ENCODE measurements at places on chromosomes 2 and 18.

DNA sequence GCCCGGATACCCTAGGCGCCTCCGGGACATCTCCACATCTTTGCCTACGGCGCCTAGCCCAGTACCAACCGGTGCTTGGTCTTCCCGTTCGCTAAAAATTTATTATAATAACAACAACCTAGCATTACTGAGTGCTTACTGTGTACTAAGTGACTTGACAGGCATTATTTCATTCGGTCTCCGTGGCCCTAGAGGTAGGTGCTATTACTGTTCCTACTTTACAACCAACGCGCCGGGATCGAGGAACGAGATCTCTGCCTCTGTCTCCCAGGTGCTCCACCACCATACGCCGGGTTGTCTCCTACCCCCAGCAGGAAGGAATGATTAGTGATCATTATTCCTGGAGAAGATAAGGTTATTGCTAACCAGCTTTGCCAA lies 657 bp upstream of the BIN1 start:
- no peak for DNase-seq

DNA sequence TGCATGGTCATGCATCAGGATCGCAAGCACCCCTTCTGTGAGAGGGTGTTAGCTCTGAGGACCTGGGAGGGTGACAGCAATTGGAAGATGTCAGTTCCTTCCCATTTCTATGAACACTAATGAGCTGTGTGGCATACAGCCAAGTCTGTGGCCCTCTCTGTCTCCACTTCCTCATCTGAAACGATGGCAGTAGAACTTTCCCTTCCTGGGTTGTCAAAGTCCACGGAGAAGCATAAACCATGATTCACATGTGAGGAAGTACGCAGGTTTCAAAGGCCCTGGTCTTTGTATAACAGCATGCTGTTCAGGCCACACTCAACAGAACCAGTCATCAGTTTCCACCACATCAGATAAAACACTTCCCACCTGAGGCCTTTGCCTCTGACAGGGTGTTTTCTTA lies 167.4 kb upstream of the RAB6C start:
- DNase-seq: no peak

- DNase-seq: no peak
These were observed 58.6 kb downstream of the NCK2 start for GRCh38 chr2:105803337-105803736.

DNA sequence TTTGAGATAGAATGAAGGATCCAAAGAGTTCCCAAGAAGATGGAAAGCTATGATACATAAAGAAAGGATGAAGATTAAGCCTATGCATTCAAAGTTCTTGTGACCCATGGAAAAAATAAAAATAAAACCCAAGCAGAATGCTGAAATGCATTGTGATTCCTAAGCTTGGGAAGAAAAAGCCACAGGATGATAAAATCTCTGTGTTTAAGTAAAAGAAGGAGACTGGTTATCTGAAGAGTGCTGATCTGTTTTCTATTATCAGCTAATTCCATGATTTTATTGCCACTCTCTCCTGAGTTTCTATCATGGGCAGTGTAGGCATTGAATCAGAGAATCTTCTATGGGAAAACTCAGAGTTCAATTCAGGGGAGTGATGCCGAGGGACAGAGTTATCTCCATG lies 103.1 kb upstream of the LTBP1 start:
- DNase-seq: no peak

- no peak for DNase-seq
These were observed 208.1 kb upstream of the KLHL14 start for GRCh38 chr18:32980896-32981295.

DNA sequence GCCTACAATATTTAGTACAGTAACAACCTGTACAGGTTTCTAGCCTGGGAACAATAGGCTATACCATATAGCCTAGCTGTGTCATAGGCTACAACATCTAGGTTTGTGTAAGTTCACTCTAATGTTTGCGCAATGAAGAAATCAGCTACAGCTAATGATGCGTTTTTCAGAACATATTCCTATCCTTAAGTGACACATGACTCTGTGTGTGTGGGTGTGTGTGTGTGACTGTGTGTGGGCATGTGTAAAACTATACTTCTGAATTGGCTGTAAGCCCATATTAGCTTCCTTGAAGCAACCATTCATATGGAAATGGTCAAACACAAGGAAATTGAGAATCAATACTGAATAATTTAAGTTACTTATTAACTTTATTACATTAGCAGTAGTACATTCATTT lies 120.8 kb upstream of the SULT1C3 start:
- DNase-seq: no peak

- DNase-seq: peak; percentile 78
These were observed 21.3 kb upstream of the ACKR3 start for GRCh38 chr2:236548179-236548921.

GRCh38 chr2:224956706-224957105 lies 85.6 kb downstream of the DOCK10 start:
- no peak for DNase-seq

DNA sequence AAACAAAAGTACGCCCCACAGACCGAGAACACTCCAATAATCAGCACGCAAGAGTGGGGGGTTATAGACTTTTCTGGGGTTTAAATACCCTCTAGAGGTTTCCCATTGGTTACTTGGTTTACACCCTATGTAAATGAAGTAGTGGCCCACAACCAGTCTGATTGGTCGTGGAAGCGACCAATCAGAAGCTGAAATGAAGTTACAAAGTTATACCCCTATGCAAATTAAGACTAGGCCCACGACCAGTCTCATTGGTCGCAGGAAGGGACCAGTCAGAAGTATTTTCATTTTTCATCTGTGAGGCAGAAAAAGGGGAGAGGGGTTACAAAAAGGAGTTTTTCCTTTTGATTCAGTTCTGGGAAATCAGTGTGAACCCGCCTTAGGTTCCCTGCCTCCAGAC lies 55.3 kb upstream of the YWHAQ start:
- no peak for DNase-seq

DNA sequence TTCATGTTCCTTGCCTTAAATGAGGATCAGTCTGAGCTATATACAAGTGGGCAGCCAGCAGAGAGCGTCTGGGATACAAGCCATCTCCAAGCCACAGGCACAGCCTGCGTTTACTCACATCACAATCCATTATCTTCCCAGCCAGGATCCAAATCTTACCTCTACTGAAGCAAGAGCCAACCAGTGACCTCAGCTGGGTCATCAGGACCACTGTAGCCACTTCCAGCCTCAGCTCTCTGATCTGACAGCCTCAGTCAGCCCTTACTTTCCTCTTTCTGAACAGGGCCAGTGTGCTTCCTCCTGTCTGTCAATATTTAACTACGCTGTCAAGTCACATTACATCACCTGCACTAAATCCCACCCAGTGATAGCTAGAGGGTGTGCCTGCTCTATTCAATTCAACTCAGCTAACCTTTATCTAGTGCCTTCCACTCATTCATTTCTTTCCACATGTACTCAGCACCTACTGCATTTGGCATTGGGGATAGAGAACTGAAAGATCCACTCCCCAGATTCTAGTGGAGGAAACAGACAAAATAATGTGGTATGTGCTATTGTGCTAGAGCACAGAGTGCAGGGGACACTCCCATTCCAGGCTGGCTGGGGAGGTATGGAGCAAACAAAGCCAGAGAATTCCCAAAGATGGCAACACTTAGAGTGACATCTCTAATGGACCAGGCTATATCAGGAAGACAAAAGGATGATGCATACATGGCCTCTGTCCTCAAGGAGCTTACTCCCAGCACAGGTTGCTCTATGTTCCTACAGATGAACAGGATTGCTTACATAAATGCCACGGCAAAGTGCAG lies 146.5 kb downstream of the NCKAP5 start:
- DNase-seq: peak; percentile 9

GRCh38 chr2:74755386-74755785 lies 78.5 kb upstream of the HK2 start:
- DNase-seq: no peak

DNA sequence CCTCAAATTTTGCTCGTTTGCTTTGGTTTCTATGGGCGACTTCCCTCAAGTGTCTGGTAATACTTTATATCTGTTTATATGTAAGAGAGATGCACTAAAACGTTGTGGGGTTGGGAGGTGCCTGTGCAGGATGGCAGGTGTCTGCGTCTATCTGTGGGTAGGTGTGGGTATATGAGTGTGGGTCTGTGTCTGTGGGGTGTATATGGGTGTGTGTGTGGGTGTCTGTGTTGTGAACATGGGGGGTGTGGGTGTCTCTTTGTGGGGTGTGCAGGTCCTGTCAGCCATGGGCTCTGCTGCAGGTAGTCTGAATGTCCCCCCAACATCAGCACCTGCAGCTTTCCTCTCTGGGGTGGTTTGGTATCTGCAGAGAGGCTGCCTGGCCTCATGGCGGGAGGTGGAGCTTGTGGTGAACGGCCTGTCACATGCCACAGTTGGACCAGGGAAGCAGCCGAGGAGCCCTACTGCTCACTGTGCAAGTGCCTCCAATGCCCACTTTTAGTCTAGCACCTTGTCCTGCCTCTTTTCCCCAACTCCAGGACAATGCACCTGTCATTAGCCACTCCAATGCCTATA lies 90.3 kb downstream of the LPIN1 start:
- no peak for DNase-seq

DNA sequence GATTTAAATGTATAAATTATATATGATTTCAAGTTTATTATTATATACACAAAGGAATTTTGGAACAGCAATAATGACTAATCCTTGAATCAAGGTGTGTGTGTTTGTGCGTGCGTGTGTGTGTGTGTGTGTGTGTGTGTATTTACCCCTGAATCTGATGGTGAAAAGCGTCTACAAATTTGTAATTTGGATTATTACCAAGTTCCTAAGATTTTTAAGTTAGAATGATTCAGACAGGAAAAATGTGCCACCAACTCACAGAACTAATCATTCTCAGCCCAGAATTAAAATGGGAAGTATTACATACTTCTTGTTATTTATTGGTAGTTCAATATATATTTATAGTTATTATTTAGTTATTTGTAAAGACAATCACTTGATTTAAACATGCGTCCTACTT lies 12.3 kb downstream of the CALCRL start:
- DNase-seq: no peak

DNA sequence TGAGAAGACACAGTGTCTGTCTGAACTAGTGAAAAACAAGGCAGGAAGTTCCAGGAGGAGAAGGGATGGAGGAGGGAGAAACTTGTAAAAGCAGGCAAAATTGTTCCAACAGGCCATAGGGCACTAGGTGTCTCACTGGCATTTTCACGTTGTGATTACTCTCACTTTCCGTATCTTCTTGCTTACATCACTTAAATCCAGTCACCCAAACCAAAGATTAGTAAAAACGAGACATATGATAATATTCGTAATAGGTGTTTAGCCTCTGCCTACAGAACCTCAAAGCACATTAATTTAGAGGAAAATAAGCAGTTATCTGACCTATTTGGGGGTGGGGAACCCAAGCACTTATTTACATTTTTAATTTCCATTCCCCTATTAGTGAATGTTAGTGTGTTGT lies 78.3 kb downstream of the POU3F3 start:
- DNase-seq: no peak

GRCh38 chr18:8036551-8036950 lies 469.4 kb downstream of the PTPRM start:
- no peak for DNase-seq

DNA sequence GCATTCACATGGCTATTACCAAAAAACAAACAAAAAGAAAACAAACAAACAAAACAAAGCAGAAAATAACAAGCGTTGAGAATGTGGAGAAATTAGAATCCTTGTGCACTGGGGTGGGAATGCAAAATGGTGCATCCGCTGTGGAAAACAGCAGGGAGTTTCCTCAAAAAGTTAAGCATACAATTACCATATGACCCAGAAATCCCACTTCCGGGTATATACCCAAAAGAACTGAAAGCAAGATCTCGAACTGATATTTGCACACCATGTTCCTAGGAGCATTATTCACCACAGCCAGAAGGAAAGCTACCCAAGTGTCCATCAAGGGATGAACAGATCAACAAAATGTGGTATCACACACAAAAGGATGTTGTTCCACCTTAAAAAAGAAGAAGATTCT lies 17.9 kb upstream of the TEX51 start:
- DNase-seq: no peak

DNA sequence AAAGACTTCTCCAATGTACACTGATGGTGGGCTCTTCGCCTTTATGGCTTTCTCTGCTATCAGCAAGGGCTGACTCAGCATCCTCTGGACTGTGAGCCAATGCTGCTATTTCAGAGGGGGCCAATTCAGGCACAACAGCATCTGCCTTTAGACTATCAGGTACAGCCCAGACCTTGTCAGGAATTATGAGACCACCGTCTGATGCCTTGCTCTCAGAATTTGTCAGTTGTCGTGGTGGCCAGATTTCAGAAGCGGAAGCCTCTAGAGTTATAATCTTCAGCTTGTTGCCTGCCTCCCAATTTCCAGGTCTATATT lies 92.7 kb downstream of the ALPK2 start:
- peak; percentile 21 for DNase-seq

GRCh38 chr2:63051042-63051794 lies 588 bp downstream of the OTX1 start:
- DNase-seq: no peak

All from cardiac muscle cell (in vitro differentiated cells and primary cell).